ENCODE measurements at places on chromosomes 7 and 10.

GRCh38 chr10:129812398-129812797, 151.7 kb downstream of the EBF3 start:
- no peak for DNase-seq

GRCh38 chr7:131735101-131735500, 178.7 kb upstream of the PODXL start:
- no peak for DNase-seq

- DNase-seq, result no peak
These were observed 55.4 kb downstream of the MICALL2 start for GRCh38 chr7:1403638-1404459.

DNA sequence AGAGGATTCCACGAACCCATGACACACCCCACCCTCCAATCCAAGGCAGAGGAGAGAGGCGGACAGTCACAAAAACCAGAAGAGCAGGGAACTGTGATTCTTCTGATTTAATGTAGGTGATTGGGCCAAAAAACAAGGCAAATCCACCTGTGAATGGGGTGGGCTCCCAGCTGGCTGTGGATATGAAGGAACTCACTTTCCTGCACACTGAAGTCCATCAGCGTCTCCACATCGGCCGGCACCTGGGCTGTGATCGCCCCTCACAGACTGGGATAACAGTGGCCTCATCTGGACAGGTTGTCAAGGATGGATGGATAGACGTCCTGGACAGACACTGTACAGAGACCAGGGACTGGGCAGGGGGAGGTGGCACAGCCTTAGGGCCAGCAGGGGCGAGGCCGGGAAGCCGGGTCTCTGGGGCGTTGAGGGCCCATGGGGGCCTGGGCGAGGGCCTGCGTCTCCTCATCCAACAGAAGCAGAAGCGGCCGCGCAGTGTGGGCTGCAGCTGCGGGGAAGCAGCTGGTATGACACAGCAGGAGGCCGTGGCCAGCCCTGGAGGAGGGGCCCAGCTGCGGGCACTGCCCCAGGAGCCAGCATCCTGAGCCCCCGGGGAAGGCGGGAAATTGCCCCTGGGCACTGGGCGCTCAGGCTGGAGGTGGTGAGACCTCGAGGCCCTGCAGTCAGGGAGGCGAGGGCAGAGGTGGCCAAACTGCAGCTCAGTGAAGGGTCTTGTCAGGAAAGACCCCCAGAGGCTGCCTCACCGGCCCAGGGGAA, 54.2 kb downstream of the DIP2C start:
- DNase-seq, result no peak

- DNase-seq, result no peak
These were observed 51.6 kb downstream of the GPAM start for GRCh38 chr10:112131996-112132395.

GRCh38 chr7:31102151-31102972, 50.3 kb downstream of the ADCYAP1R1 start:
- no peak for DNase-seq

- no peak for DNase-seq
These were observed 106.4 kb upstream of the ARID5B start for GRCh38 chr10:61795147-61795546.

GRCh38 chr7:706721-707120, 19.8 kb upstream of the DNAAF5 start:
- DNase-seq, result no peak

- DNase-seq, result no peak
These were observed 329.9 kb downstream of the PTPRN2 start for GRCh38 chr7:158257516-158258410.

- no peak for DNase-seq
These were observed 14.7 kb downstream of the FKBP6 start for GRCh38 chr7:73342645-73343044.

DNA sequence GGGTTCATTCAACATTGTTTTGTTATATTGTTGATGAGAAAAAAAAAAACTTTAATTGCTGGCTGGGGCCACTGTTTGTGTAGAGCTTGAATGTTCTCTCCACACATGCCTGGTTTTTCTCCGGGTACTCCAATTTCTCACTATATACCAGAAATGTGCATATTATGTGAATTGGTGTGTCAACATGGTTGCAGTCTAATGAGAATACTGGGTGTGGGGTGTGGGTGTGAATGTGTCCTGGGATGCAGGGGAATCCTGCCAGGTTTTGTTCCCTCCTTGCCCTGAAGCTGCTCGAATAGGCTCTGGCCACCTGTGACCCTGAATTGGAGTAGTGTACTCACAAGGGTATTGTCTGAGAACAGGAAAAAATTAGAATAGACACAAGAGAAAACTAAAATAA, 81.4 kb downstream of the VIM start:
- DNase-seq, result no peak

GRCh38 chr10:129328546-129328945, 138.5 kb upstream of the MGMT start:
- DNase-seq, result no peak

DNA sequence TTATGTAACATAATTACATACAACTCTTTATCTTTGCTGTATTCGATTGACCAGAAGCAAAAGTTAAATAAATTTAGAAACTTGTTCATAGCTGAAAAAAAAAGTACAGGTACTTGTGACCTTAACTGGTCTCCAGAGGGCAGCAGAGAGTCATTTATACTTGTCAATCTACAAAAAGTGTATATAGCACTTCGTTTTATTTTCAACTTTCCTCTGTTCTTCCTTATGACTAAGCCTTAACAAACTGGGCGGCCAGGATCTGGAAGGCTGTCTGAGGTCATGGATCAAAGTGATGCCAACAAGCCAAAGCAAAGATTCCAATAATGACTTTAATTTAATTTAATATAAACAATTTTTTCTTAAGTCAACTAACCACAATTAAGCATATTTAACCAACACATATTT, 29.8 kb downstream of the C10orf67 start:
- DNase-seq, result peak; percentile 15

GRCh38 chr10:18860186-18860585, 188.4 kb upstream of the MALRD1 start:
- DNase-seq, result no peak

- no peak for DNase-seq
These were observed 17.3 kb downstream of the NRAP start for GRCh38 chr10:113646336-113647201.

DNA sequence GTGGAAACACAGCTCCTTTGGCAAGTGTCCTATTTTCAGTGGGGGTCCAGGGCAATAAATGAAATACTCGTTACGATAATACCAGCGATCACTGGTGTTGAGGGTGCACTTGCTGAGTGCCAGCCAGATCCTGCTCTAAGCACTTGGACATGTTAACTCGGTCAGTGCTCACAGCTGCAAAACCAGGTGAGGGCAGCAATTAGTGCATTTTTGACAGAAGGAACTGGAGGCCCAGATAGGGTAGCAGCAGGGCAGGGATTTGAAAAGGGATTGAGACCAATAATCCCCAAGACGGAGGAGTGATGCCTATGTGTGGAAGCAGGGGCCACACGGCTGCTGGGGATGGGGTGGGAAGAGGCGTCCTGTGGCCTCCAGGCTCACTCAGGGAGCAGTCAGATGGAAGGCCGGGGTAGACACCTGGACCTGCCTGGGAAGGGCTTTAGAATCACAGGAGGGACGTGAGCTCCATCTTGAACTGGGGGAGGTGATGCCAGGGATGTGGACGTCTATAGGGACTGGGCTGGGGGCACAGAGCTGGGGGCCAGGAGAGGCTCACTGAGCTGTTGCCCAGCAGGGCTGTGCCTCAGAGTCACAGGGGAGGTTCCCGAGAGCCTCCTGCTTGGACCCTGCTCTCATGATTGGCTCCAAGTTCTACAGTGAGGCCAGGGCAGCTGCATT, 14.3 kb downstream of the PTPRE start:
- no peak for DNase-seq

- no peak for DNase-seq
These were observed 23.8 kb downstream of the SUFU start for GRCh38 chr10:102527546-102527945.

- DNase-seq, result no peak
These were observed 295.9 kb downstream of the TNS3 start for GRCh38 chr7:47285860-47286491.

DNA sequence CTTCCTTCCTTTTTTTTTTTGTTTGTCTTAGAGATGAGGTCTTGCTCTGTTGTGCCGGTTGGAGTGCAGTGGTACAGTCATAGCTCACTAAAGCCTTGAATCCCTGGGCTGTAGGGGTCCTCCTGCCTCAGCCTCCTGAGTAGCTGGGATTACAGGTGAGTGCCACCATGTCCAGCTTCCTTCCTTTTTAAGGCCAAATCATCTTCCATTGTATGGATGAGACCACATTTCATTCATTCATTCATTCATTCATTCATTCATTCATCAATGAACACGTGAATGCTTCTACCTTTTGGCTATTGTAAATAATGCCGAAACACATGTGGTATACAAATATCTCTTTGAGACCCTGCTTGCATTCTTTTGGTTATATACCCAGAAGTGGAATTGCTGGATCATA, 60.0 kb upstream of the BAIAP2L1 start:
- no peak for DNase-seq

DNA sequence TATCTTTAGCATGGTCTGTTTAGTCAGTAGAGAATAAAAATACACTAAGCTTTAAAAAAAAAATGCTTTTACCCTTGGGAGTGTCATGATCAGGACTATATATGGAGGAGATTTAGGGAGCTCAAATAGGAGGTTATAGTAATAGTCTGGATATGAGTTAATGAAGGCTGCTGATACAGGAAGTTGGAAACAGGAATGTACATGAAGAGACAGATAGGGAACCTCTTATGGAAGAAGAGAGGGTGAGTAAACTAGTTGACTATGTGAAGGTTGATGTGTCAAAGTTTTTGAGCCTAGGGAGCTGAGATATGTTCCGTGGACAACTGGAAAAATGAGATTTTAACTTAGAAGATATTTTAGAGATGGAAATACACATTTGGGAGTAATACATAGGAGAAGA, 472.0 kb upstream of the FZD8 start:
- no peak for DNase-seq

DNA sequence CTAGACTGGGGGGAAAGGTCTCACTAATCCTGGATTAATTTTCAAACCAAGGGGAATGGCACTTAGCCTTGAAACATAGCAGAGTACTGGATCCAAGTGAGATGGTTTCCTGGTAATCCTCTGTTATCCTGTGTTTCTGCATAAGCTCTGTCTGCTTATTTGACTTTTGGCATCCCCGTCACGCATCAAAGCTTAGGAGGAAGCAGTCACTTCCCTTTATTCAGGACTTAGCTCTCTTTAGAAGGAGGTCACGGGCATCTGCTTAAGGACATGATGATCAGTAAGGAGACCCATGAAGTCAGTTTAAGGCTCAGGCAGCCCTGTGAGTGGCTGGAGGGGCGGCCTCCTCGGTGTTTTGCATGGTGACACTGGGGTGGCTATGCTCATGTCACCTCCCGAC, 30.0 kb downstream of the TSPAN15 start:
- DNase-seq, result no peak

GRCh38 chr7:148397551-148397950, 193.0 kb upstream of the C7orf33 start:
- no peak for DNase-seq

- DNase-seq, result no peak
These were observed 76.6 kb downstream of the PTPRE start for GRCh38 chr10:127983344-127984100.
